ENCODE measurements at places on chromosomes 4 and X.

GRCh38 chr4:175873707-175874106 is 61.6 kb upstream of the GPM6A start:
- DNase-seq: no peak

GRCh38 chr4:153785910-153786721 is 2.8 kb downstream of the SFRP2 start:
- no peak for DNase-seq

- DNase-seq: no peak
These were observed 63.4 kb downstream of the CLOCK start for GRCh38 chr4:55483315-55483714.

DNA sequence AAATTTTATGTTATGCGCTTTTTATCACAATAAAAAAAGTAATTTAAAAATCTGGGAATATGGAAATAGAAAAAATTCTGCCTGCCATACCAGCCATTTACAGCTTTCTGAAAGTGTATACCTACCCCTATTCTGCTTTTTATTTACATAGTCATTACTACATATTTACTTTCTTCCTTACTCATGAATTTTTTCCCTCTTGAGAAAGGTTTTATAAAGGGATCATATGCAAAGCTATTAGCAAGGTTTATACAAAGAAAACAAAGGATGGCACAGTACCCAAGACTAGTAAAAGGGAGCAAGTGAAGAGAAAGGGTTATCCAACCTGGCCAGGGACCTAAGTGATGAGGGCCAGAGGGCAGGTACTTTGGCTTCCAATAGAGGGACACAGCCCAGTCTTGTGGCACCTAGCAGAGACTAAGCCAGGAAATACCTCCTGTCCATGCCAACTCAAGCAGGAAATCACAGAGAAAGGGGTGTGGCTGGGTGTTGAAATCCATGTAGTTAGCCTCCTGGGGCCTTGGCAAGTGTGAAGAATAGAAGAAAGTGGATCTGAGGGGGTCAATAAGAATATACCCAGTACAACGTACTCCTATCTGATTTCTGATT is 207.3 kb upstream of the VEGFC start:
- DNase-seq: no peak

DNA sequence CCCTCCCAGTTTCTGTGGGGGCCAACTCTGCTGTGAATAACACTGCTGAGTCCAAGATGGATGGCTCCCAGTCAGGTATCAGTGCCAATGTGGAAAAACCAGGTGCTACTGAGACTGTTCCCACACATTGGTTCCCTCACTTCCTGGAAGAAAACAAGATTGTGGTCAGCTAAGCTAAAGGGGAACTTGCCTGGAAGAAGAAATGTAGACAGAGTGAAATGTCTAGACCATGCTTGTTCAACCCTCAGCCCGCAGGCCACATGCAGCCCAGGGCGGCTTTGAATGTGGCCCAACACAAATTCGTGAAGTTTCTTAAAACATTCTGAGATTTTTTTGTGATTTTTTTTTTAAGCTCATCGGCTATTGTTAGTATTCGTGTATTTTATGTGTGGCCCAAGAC is 28.6 kb upstream of the UTP14A start:
- DNase-seq: no peak

GRCh38 chr4:128654465-128654864 is 155.0 kb upstream of the JADE1 start:
- DNase-seq: no peak

GRCh38 chrX:10576777-10577447 is 43.5 kb downstream of the MID1 start:
- DNase-seq: no peak

DNA sequence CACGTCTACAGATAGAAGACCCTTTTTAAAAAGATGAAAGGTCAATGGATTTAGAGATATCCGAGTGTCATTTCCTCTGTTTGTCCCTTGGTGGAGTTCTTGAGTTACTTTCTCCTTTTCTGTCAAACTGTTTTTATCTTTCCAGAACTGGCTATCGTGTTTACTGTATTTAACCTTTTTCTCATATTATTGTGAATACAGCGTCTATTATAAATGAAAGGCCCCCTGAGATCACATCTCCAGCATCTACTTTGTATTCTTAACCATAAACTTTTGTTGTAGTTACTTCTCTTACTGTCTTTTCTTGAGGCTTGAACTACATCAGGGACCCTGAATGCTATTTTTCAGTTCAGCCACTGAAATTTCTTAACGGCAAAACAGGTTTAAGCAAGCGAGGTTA is 4.0 kb upstream of the PCDH7 start:
- DNase-seq: no peak

DNA sequence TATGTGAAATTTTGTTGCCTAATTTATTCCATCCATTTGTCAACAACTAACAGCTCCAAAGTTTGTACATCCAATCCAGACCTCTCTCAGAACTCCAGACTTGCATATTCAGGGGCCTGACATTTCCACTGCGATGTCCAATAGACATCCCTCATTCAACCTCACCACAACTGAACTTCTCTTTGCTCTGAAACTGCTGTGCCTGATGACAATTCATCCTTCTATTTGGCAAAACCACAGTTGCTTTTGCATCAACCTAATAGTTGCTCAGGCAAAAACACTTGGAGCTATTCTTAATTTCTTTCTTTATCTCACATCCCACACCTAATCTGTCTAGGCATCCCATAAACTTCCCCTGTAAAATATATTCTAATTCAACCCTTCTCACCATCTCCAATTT is 56.5 kb downstream of the ANTXR2 start:
- no peak for DNase-seq

GRCh38 chr4:153131596-153131995 is 72.6 kb upstream of the TRIM2 start:
- DNase-seq: no peak

DNA sequence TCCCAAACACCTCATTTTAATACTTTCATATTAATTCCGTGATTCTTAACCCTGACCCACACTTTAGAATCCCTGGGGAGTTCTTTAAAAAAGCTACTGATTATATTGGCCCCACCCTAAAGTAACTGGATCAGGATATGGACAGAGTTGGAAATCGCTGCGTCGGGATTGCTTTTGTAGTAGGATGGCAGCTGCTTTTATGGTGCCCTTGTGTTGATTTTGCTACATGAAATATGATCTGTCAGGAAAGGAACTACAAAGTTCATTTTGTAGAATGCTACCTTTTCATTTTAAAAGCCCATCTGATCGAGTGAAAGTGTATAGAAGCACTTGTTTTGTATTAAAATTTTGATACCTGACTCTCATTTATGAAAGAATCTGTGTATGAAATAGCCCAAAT is 43.6 kb downstream of the TMEM131L start:
- no peak for DNase-seq

- DNase-seq: no peak
These were observed 133.1 kb downstream of the CORIN start for GRCh38 chr4:47704693-47705325.

GRCh38 chr4:140116442-140117104 is 37.4 kb downstream of the MAML3 start:
- DNase-seq: no peak

- DNase-seq: no peak
These were observed at the start of gene HS3ST1 for GRCh38 chr4:11428231-11428898. HS3ST1 (minus strand) TSS chr4:11428894; CDS start chr4:11400005, 28,889 bp downstream.

DNA sequence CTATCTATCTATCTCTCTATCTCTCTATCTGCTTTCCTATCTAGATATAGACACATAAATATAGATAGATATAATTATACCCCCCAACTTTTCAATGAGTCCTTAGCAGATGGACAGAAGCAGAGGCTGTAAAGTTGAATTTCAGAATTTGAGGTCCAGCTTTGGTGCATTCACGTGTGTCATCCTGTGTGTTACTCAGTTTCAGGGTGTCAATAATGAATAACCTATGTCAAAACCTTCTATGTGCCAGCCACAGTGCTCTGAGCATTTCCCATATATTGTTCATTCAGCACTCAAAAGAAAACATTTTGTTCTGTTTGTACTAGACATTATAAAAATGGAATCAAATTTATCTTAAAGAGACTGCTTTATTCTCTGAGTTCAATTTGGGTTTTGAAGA is 310.0 kb downstream of the ARHGAP24 start:
- no peak for DNase-seq

Data from stimulated activated CD8-positive, alpha-beta memory T cell treated with anti-CD3 and anti-CD28 coated beads, Interleukin-7, amount 100 ng/mL, for 1 hour (primary cell).